ENCODE measurements at places on chromosomes 5 and 9. TPM values are rescaled to one million over a fixed set of nuclear protein-coding genes. Genes with fewer than 3 reads are reported as not detected.

Gene MTRR
- total RNA-seq, result 15.0 TPM

DNA sequence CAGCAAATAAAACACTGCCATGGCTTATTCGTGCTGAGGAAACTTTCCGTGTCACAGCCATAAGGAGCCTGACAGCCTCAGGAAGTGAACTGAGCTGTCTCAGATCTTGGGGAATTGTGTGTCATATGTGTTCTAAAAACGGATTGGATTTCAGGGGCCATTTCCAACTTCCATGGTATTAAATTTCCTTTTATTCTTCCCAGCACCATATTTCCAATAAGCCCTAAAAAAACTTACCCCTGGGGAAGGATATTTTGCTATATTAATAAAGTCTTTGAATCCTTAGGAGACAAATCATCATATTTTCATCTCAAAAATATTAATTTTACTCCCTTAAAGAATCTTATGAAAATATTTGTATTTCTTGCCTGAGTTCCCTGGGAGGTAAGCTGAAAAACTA is 93.9 kb downstream of the LHFPL2 start:
- no peak for DNase-seq
- no peaks in the 10 kb centered on the region for H3K36me3 ChIP-seq
- H3K4me1 ChIP-seq, result peaks cover 6% of the 10 kb centered on the region
- H3K4me3 ChIP-seq, result no peak overlapping the region

Gene CTXN3
- total RNA-seq, result not detected

- no peaks in the 10 kb centered on the region for H3K4me1 ChIP-seq
- H3K27ac ChIP-seq, result no peak overlapping the region
- H3K4me3 ChIP-seq, result no peak overlapping the region
- no peaks in the 10 kb centered on the region for H3K27me3 ChIP-seq
- H3K36me3 ChIP-seq, result no peaks in the 10 kb centered on the region
- no peak for DNase-seq
Observed at GRCh38 chr9:89655990-89656657, 51.3 kb downstream of the GADD45G start.

Gene FYB1
- total RNA-seq, result 74.1 TPM

GRCh38 chr9:35771943-35772342 is 17.9 kb upstream of the MSMP start:
- no peaks in the 10 kb centered on the region for H3K36me3 ChIP-seq
- no peak overlapping the region for H3K4me3 ChIP-seq
- H3K27me3 ChIP-seq, result no peaks in the 10 kb centered on the region
- no peak for DNase-seq
- peaks cover 13% of the 10 kb centered on the region for H3K4me1 ChIP-seq
- H3K27ac ChIP-seq, result no peak overlapping the region

Gene CACNA1B
- total RNA-seq, result not detected

GRCh38 chr5:105218018-105218417 is 1655.4 kb upstream of the NUDT12 start:
- H3K27me3 ChIP-seq, result no peaks in the 10 kb centered on the region
- no peak for DNase-seq
- no peak overlapping the region for H3K4me3 ChIP-seq

Gene OMD
- total RNA-seq, result 36.2 TPM

- H3K4me1 ChIP-seq, result no peaks in the 10 kb centered on the region
- no peak for DNase-seq
- H3K27me3 ChIP-seq, result no peaks in the 10 kb centered on the region
- no peak overlapping the region for H3K4me3 ChIP-seq
- H3K27ac ChIP-seq, result no peak overlapping the region
Observed at GRCh38 chr5:81020478-81021167, 60.5 kb downstream of the RASGRF2 start.

DNA sequence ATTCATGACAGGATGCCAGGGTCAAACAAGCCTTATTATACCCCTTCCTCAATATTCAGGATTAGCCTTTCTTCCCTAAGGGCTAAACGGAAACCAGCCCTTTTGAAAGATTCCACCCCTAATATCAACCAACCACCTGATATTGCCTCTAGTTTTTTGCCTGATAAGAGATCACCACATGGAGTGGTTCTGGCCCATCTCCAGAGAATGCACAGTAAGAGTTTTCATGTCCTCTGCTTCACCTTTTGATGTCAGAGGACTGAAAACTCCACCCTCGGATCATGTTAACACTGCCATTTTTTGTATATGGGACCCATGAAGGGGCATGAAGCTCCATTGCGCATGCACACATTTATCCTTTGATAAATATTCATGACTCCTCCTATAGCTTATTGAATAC is 5.8 kb upstream of the LNPEP start:
- no peak for DNase-seq
- no peaks in the 10 kb centered on the region for H3K36me3 ChIP-seq
- H3K4me1 ChIP-seq, result no peaks in the 10 kb centered on the region

GRCh38 chr5:76273206-76273885 is 129.7 kb upstream of the IQGAP2 start:
- no peaks in the 10 kb centered on the region for H3K4me1 ChIP-seq
- H3K27me3 ChIP-seq, result no peaks in the 10 kb centered on the region
- no peak overlapping the region for H3K4me3 ChIP-seq
- no peak for DNase-seq

Gene STING1
- total RNA-seq, result 179 TPM

Gene UGT3A2
- not detected for total RNA-seq

- no peak overlapping the region for H3K27ac ChIP-seq
- DNase-seq, result peak; percentile 68
- no peak overlapping the region for H3K4me3 ChIP-seq
- H3K4me1 ChIP-seq, result no peaks in the 10 kb centered on the region
- no peaks in the 10 kb centered on the region for H3K36me3 ChIP-seq
Observed at GRCh38 chr5:111143910-111144309, 51.8 kb downstream of the WDR36 start.

GRCh38 chr9:123757960-123758359 is 172.0 kb downstream of the DENND1A start:
- H3K4me3 ChIP-seq, result no peak overlapping the region
- H3K27me3 ChIP-seq, result no peaks in the 10 kb centered on the region
- H3K27ac ChIP-seq, result no peak overlapping the region
- H3K4me1 ChIP-seq, result no peaks in the 10 kb centered on the region
- no peaks in the 10 kb centered on the region for H3K36me3 ChIP-seq
- no peak for DNase-seq

- H3K4me1 ChIP-seq, result no peaks in the 10 kb centered on the region
- H3K36me3 ChIP-seq, result no peaks in the 10 kb centered on the region
- H3K27me3 ChIP-seq, result no peaks in the 10 kb centered on the region
- no peak for DNase-seq
- peak overlapping the region; percentile 15 for H3K27ac ChIP-seq
Observed at GRCh38 chr9:94182532-94182931, 76.6 kb upstream of the ZNF169 start.

Gene C9orf50
- total RNA-seq, result not detected

DNA sequence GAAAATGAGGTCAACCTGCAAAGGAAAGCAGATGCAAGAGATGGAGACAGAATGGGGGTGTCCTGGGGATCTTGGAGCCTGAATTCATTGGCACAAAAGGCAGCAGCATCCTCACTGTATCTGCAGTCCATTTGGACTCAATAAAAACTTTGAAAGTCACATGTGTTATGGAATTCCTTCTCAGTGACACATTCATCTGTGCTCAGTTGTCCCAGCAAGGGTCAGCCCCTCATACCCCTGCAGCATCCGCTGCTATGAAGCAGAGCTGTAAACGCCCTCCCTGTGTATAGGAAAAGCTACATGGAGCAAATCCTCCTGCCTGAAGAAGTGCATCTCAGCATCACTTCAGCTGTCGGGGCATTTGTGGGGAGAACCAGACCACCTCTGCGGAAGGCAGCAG is 14.5 kb upstream of the RARS1 start:
- no peak overlapping the region for H3K27ac ChIP-seq
- no peaks in the 10 kb centered on the region for H3K36me3 ChIP-seq
- no peak for DNase-seq

- no peak overlapping the region for H3K27ac ChIP-seq
- no peaks in the 10 kb centered on the region for H3K4me1 ChIP-seq
- no peak overlapping the region for H3K4me3 ChIP-seq
- no peaks in the 10 kb centered on the region for H3K27me3 ChIP-seq
- DNase-seq, result no peak
Observed at GRCh38 chr5:102857076-102857818, 102.1 kb downstream of the PAM start.

DNA sequence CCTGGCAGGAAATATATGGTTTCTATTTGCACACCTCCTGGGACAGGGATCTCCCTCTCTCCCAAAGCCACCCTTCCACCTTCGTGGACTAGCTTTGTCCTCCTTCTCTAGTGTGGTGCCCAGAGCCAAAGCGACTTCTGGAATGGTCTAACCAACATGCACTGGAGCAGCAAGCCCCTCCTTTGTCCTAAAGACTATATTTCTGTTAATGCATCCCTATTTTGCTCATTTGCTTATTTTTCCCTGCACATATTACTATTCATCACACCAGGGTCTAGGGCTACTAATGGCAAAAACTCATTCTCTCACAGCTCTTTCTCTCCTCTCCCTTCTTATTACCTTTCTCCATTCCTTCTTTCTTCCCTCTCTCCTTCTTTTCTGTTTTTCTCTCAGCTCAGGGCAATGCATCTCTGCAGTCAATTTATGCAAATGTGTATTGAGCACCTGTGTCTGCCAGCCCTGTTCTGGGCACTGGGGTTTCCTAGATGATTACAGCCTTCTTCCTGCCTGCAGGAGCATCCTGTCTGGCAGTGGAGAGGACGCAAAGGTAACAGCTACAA is 2.8 kb upstream of the NEURL1B start:
- H3K4me3 ChIP-seq, result no peak overlapping the region
- H3K27ac ChIP-seq, result no peak overlapping the region
- no peaks in the 10 kb centered on the region for H3K36me3 ChIP-seq
- DNase-seq, result no peak

Gene ITGA2
- 3.2 TPM for total RNA-seq

Gene CD72
- total RNA-seq, result not detected

GRCh38 chr9:109901201-109901600 is 121.2 kb downstream of the PALM2AKAP2 start:
- no peaks in the 10 kb centered on the region for H3K4me1 ChIP-seq
- H3K36me3 ChIP-seq, result no peaks in the 10 kb centered on the region
- H3K27me3 ChIP-seq, result no peaks in the 10 kb centered on the region
- no peak for DNase-seq
- no peak overlapping the region for H3K27ac ChIP-seq

DNA sequence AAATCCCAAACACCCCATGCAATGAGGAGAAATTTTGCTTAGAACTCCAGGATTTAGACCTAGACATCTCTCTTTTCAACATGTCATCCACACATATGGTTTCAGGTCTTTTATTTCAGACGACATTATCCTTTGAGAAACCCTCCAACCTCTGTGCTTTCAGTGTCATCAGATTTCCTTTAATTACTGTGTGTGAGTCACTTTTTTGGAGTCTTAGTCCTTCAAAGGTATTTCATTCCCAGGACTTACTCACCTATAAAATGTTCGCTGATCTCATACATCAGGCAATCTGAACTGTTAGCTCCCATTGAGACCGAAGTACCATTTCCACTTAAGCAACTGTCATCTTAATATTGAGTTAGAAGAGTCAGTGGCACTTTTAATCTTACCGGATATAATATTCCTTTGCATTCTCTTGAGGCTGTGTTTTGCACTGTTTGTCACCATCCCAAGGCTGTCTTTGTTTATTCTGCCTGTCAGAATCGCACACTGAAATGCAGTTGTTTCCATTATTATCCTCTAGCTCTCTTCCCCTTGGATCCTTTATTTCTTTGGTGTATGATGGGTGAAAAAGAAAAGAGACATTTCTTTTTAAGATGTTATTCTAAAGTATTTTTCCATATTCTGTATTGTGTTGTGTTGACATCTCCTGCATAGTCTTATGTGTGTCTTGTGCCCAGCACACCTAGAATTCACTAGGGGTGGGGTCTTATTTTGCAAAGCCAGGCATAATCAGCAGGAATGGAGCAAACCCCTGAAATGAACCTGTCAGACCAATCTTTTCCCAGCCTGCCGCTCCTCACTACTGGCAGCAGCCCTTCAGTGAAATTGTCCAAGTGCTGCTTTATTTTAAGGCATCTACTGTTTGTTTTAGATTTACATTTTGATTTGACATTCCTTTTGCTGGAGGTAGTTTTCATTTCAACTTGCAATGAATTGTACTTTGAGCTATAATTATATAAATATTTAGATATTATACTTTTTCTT is 155.4 kb downstream of the PAM start:
- H3K27me3 ChIP-seq, result no peaks in the 10 kb centered on the region
- DNase-seq, result no peak
- no peaks in the 10 kb centered on the region for H3K4me1 ChIP-seq

DNA sequence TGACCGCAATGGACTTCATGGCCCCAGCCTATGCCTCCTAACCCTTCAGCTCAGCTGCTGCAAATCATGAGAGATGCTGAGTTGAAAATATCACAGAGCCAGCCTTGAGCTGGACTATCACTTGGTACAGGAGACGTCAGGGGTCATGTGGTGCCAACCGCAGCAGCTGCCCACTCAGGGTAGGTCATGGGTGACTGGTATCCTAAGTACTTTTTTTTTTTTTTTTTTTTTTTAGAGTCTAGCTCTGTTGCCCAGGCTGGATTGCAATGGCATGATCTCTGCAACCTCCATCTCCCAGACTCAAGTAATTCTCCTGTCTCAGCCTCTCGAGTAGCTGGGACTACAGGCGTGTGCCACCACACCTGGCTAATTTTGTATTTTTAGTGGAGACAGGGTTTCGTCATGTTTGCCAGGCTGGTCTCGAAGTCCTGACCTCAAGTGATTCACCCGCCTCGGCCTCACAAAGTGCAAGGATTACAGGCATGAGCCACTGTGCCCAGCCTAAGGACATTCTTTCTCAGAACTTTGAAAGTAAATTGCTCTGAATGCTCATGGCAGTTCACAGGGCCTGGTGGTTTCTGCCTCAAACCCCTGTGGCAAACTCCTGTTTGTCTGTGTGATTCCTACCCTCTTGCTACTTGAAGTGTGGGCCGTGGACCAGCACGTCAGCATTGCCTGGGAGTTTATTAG is 21.3 kb downstream of the WWC1 start:
- H3K36me3 ChIP-seq, result no peaks in the 10 kb centered on the region
- no peaks in the 10 kb centered on the region for H3K27me3 ChIP-seq
- H3K4me1 ChIP-seq, result no peaks in the 10 kb centered on the region
- H3K4me3 ChIP-seq, result no peak overlapping the region

Gene CCDC180
- 4.8 TPM for total RNA-seq

GRCh38 chr5:95283761-95284571 is 928 bp downstream of the MCTP1 start:
- peak overlapping the region; percentile 54 for H3K4me3 ChIP-seq
- H3K27ac ChIP-seq, result no peak overlapping the region
- H3K36me3 ChIP-seq, result no peaks in the 10 kb centered on the region

- H3K27me3 ChIP-seq, result no peaks in the 10 kb centered on the region
- H3K4me3 ChIP-seq, result no peak overlapping the region
- H3K4me1 ChIP-seq, result no peaks in the 10 kb centered on the region
Observed at GRCh38 chr5:29001666-29002065, 1963.3 kb upstream of the CDH9 start.

DNA sequence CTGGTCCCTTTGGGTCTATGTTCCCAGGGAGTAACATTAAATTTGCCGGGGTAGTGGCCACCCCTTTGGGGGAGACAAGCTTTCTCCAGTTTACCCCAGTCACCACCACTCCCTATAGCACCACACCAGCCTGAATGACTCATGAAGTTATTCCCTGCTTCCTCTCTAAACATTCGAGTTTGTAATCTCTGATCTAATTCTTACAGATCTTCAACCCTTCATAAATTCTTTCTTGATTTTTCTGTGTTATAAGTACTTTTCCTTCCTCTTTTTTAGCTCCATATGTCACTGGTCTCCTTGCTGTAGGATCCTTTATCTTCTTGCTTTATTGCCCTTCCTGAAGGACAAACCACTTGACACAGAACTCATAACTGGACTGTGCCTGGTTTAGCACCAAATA is 55.6 kb downstream of the GNA14 start:
- DNase-seq, result no peak
- H3K36me3 ChIP-seq, result no peaks in the 10 kb centered on the region
- no peak overlapping the region for H3K4me3 ChIP-seq
- no peak overlapping the region for H3K27ac ChIP-seq
- H3K4me1 ChIP-seq, result no peaks in the 10 kb centered on the region
- H3K27me3 ChIP-seq, result no peaks in the 10 kb centered on the region

Gene FOXD4L5
- not detected for total RNA-seq

Data from ascending aorta (tissue), 2 donors.